ENCODE measurements at places on chromosomes 1 and 21.

DNA sequence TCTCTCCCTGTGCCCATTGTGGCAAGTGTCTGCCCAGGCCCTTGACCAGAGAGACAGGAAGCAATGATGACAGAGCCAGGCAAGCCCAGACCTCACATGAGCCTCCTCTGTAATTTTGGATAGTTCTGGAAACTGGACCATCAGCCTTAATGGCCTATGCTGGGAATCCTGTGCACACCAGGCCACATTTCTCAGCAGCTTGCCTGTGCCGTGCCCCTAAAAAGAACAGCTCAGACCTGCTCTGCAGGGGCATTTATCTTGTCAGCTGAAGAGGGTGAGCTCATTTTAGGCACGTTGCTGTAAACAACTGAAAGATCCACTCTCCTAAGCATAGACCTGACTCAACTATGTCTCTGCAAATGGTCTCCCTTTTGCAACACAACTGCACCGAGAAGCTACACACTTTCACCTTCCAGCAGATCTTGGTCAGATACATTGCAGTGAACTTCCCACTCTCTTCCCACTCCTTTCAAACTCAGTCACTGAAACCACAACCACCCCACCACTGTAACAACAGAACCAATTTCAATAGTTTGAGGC is 53.5 kb upstream of the BACH1 start:
- DNase-seq, result no peak

- no peak for DNase-seq
These were observed 22.6 kb downstream of the NPL start for GRCh38 chr1:182811975-182812722.

GRCh38 chr1:150183061-150183460 is 33.3 kb downstream of the PLEKHO1 start:
- no peak for DNase-seq

GRCh38 chr1:172946814-172947507 is 103.8 kb downstream of the TNFSF18 start:
- no peak for DNase-seq

DNA sequence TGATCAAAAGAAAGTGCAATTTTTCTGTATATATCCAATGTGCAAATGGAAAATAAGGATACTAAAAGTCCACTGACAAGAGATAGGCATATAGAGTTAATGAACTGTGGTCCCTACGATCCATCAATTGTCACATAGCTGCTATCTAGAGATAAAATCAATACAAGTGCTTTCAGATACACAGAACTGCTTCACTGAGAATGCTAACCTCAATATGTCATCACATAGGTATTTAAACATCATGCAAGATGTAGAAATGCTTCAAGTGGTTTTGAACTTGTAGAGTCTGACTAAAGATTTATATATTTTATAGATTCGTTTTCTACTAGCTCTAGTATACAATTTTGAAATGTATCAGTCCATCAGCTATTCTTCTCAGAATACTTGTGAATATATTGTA is 1604.7 kb downstream of the PLA2G4A start:
- no peak for DNase-seq

GRCh38 chr1:187624812-187625545 is 796.2 kb downstream of the PLA2G4A start:
- DNase-seq, result no peak

GRCh38 chr1:236821091-236821627 is 26.1 kb downstream of the MTR start:
- DNase-seq, result no peak

DNA sequence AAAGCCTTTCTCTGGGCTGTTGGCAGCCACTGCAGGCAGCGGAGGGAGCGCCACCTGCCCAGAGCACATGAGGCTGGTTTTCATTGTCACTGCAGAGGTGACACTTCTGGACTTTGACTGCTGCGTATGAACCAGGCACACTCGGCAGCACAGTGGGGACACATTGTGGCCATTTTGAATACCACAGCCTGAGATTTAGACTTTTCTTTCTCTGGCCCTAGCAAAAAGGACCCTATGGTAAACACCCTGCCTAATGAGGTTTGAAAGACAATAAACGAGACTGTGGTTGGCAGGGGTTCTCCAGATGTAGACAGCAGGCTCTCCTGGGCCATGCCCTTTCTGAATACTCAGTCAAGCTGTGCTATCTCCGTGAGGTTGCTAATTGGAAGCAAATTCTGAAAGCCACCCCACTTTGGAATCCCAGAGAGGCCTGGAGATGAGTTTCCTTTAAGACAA is 12.0 kb upstream of the KCNE2 start:
- no peak for DNase-seq

GRCh38 chr1:98181036-98181764 is 260.4 kb upstream of the DPYD start:
- DNase-seq, result no peak

DNA sequence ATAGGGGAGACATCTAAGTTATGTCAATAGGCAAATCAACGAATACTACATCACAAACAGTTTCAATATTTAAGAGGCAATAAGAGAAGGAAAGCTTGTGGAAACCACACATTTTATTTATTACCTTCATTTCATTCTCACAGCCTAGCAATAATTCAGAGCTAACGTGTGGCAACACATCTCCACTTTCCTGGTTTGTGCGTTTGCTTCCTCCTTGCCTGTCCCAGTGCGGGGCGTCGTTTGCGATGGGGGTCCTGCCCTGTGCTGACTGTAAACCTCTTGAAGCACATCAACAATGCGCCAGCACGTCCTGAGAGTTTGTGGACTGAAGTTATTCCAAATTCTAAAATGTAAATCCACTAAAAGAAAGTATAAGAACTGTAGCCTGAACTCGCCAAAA is 14.4 kb upstream of the VPS26C start:
- DNase-seq, result no peak

DNA sequence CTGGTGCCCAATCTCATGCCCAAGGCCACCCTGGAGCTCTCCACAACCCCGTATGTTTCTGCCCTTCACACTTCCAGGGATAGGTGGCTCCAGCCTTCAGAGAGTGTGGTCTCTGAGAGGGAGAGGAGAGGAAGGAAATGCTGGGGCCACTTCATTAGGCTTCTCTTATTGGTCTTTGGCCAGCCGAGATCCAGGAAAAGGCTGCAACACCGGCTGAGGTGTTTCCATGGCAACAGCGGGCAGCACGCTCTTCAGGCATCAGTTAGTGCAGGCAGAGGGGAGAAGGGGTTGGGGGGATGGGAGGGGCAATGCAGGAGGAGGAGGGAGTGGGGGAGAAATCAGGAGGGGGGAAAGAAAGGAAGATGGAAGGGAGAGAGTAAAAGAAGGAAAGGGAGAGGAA is 275.1 kb upstream of the GJB5 start:
- DNase-seq, result no peak

GRCh38 chr1:89993541-89993940 is 1.4 kb upstream of the ZNF326 start:
- DNase-seq, result no peak

GRCh38 chr1:41482001-41482765 is 2.3 kb downstream of the EDN2 start:
- no peak for DNase-seq

GRCh38 chr1:51569284-51570062 is 47.4 kb upstream of the OSBPL9 start:
- no peak for DNase-seq

DNA sequence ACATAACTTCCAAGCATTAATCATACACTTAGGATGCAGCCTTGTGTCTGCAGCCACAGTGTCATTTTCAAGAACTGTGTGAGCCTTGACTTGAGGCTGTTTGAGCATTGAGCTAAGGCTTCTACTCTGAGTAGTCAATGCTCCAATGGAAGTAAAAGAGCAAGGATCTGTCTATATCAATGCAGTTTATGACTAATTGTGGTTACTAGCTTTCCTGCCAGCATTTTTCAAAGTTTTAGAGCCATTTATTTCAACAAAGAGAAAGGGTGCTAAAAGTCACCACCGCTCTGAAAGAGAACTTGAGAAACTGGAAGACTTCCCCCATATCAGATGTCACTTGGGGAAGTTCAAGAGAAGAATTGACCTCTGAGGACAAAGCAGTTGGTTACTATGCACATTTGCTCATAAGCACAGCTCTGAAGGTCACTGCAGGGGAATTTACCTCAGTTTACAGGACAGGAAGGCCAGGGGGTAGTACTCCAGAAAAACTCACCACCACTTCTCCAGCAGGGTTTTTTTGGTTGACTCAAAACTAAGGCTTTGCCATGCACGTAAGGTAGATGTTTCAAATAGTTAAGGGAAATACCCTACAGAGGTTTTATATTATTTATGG is 24.5 kb upstream of the RGS1 start:
- no peak for DNase-seq

DNA sequence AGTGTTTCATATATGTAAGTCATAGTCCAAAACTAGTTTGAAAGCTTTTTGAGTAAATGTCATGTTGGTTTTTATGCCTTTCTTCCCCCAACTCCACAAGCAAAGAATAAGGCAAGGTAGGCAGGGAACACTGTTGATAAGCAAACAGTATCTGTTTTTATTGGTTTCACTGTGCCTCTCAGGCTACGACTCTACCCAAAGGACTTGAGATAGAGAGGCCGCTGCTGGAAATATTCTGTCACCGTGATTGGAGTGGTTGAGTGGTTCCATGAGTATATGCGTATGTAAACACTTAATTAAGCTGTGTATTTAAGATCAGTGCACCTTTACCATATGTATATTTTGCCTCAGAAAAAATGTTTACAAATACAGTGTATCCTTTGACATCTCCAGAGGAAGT is 138.1 kb upstream of the KIF26B start:
- no peak for DNase-seq

- DNase-seq, result no peak
These were observed 1.6 kb downstream of the COL11A1 start for GRCh38 chr1:103106426-103107341.

DNA sequence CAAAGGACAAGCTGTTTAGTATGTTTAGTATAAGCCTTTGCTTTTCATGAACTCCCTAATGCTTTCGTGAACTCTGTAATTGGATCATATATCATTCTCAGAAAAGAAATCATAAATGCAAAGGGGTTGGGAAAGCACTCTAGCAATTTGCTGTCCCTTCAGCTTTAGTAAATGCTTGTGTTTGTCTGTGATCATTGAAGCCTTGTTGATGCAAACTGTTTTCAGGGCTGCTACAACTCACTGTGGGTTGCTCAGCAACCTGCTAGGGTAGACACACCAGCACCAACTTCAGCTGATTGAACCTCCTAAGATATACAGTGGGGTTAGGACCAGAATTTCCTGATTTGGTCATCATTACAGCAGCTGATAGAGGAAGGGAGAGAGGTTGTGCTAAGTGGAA is 95.0 kb downstream of the SGIP1 start:
- no peak for DNase-seq

DNA sequence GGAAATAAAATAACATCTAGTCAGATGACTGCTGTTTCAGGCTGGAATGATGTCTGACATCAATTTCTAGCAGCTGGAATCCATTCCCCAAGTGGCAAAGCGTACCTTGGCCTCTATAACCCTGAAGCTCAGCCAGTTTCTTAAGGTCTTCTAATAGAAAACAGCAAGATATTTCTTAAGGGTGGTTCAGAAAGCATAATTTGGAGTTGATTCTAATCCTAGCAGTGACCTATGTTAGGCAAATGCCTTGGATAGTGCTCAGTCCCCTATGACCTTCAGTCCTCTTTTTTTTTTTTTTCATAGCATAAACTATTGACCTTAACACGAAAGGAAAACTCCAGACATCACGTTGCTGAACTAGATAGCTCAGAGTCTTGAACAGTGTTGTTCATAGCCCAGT is 56.5 kb downstream of the LAMC2 start:
- no peak for DNase-seq

GRCh38 chr21:45410865-45411809 is 6.2 kb downstream of the COL18A1 start:
- DNase-seq, result no peak

DNA sequence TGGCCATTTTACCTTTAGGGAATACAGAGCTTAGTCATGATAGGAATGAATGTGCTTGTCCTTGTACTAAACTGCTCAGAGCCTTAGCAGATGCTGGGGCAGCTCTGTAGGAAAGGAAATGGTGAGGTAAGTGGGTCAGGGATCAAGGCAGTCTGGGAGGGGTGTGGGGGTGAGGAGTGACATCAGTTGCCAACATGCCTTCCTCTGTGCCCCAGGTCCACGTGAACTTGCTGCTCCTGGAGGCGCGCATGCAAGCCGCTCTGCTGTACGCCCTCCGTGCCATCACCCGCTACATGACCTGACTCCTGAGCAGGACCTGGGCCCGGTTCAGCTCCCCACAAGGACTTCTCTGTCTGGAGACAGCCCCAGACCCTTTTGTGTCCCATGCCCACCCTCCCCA is 21.2 kb downstream of the SESN2 start:
- no peak for DNase-seq

GRCh38 chr1:17635276-17635675 is 95.8 kb downstream of the ARHGEF10L start:
- no peak for DNase-seq

DNA sequence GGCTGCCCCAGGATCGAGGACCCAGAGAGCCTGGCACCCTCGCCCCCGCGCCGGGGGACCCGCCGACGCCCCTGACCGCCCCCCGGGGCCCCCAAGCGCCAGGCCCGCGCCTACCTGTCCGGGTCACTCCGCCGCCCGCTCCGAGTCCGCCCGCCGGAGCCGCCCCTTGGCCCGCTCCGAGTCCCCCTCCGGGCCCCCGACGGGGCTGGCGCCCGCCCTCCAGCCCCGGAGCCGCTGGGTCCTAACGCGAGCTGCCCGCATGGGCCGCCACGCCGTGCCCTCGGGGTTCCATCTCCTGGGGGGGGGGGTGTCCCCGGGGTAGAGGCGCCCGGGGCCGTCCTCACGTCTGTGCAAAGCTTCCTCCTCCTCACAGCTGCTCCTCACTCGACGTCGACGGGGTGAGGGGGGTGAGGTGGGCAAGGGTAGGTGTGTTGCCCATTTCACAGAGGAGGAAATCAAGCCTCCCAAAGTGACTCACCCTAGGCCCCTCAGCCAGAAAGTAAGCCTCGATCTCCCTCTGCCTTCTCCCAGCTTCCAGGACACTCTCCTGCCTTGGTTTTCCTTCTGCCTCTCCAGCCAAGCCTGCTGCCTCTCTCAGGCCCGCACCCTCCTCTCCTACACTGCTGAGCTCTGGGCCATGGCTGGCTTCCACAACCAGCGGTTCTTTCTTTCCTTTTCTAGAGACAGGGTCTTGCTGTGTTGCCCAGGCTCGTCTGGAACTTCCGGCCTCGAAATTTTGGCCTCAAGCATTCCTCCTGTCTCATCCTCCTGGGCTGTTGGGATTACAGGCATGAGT is at the start of gene MFAP2:
TSS of gene MFAP2 (minus strand) at position 148 of the 796 bp plus-strand sequence. CDS start 2,347 bp downstream, outside the sequence.
- no peak for DNase-seq

- no peak for DNase-seq
These were observed 58.8 kb upstream of the CLDN14 start for GRCh38 chr21:36538761-36539160.

DNA sequence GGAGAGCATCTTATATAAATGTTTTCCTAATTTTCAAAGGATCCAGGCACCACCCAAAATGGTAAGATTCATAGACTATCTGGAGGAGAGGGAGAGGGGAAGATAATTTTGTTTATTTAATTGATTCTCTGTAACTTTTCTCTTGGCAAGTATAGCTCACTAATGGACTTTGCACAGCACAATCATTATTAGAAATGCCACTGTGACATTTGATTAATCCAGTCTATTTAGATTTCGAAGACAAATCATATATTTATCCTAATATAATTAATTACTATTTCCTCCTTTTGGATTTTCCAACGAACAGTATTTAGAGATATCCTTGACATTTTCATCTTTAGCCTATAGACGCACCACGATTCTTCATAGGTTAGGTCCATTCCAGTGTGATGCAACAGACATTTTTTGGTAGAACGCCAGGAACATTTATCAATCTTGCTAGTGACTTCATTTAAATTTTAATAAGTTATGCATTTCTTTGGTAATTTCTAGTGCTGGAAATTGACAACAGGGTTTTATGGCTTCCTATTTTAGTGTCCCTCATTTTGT is 152.4 kb downstream of the GRIK1 start:
- no peak for DNase-seq

- no peak for DNase-seq
These were observed 82.8 kb downstream of the WDR4 start for GRCh38 chr21:42796327-42797062.
